IMR-90 (cell line): ENCODE measurements at places on chromosomes 7 and 10. TPM values are rescaled to one million over a fixed set of nuclear protein-coding genes. Genes with fewer than 3 reads are reported as not detected.

PSMG3 gene
- total RNA-seq, result 30.6 and 37.3 TPM in 2 replicates

VAX1 gene
- not detected in 2 replicates for total RNA-seq

BAIAP2L1 gene
- 2.2 TPM in 2 replicates for total RNA-seq

ELN gene
- total RNA-seq, result 1.9 and 2.2 TPM in 2 replicates

RNF133 gene
- total RNA-seq, result under 0.01 TPM in 1 of 2 replicates, not detected in the other

HOXA3 gene
- total RNA-seq, result 0.83 and 0.90 TPM in 2 replicates

AMPH gene
- total RNA-seq, result 3.9 and 4.2 TPM in 2 replicates

EMX2 gene
- not detected in 2 replicates for total RNA-seq

RAMP3 gene
- not detected in 2 replicates for total RNA-seq

MALRD1 gene
- 0.56 and 1.1 TPM in 2 replicates for total RNA-seq

PIP gene
- not detected in 2 replicates for total RNA-seq

HOXA11 gene
- not detected in 2 replicates for total RNA-seq

BTBD16 gene
- total RNA-seq, result not detected in 2 replicates

SLC13A1 gene
- total RNA-seq, result not detected in 2 replicates

NEUROG3 gene
- total RNA-seq, result not detected in 2 replicates

KCNH2 gene
- 0.56 and 0.90 TPM in 2 replicates for total RNA-seq

CLCN1 gene
- not detected in 2 replicates for total RNA-seq

NXPH1 gene
- not detected in 2 replicates for total RNA-seq

HOGA1 gene
- 0.36 and 0.56 TPM in 2 replicates for total RNA-seq

OGDHL gene
- total RNA-seq, result under 0.01 and 0.18 TPM in 2 replicates

SSC4D gene
- total RNA-seq, result 0.36 and 0.56 TPM in 2 replicates

HIP1 gene
- total RNA-seq, result 10.0 and 11.1 TPM in 2 replicates

CALHM1 gene
- total RNA-seq, result not detected in 2 replicates

SLC26A5 gene
- total RNA-seq, result not detected in 2 replicates

PLOD3 gene
- total RNA-seq, result 21.7 and 24.4 TPM in 2 replicates
